ENCODE measurements at places on chromosomes 13 and 19. TPM values are rescaled to one million over a fixed set of nuclear protein-coding genes. Genes with fewer than 3 reads are reported as not detected.

- no peak for DNase-seq
Observed at GRCh38 chr13:79448413-79448812, 32.5 kb upstream of the NDFIP2 start.

GRCh38 chr19:3135961-3136683 is at the start of gene GNA15:
GNA15 (plus strand) TSS chr19:3136033; CDS start chr19:3136451, 418 bp downstream.
- DNase-seq: no peak

GRCh38 chr19:30070198-30070967 is 128.3 kb downstream of the URI1 start:
- no peak for DNase-seq

DNA sequence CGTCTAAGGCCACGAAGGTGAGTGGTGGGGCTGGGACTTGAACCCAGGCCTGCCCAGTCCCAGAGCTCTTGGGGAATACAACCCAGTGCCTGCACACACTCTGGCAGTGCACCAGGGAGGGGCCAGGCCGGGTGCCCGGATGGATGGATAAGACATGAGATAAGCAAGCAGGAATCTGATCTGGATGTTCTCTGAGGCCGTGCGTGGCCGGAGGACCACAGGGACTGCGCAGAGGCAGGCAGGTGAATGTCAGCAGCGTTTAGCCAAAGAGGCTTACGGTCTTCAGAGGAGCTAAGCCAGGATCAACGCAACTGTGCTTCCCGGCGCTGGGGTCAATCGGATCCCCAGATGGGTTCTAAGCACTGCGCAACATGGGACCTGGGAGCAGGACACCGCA is 1.5 kb downstream of the ZNF787 start:
- no peak for DNase-seq

DNA sequence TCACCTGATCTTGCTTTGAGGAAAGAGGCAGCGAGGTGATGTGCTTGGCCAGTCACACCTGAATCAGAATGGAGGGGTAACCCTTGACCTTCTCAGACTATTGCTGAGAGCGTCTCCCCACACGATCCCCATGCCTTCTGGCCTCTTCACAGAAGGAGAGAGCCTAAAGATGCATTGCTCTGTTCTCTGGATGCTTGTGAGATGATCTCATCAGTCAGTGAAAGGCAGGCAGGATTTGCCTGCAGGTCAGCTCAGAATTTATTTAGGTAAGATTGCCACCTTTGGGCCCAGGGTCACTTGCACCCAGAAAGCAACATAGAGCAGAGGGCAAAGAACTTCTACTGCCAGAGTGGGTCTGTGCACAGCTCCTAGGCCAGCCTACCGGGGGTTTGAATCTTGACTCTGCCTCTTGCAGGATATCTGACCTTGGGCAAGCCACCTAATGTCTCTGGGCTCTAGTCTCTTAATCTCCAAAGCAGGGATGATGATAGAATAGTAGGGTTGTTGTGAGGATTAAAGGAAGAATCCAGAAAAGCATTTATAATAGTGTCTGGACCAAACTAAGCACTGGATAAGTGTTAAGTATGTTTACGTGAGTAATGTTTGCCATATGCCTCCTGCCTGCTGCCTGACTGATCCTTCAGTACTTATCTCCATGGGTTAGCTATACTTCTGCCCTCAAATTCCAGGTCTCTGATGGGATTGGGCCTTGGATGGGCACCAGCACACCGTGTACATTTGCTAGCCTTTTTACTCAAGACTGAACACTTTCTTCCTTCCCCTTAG is 8.4 kb upstream of the FLT1 start:
- DNase-seq: no peak

DNA sequence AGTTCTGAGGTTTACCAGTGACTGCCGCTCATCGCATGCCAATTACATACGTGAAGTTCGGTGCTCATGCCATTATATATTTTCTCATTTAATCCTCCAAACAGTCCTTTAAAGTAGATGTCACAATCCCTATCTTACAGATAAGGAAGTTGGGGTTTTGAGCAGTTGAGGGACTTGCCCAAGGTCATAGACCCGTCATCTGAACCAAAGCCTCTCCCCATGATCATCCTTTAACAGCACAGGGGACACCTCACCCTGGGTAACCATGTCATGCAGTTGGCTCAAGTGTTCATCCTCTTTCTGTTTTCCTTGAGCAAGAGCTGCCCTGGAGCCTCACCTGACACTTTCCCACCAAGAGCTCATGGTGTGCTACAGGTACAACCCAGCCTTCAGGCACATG is 69.1 kb downstream of the HSPH1 start:
- DNase-seq: no peak

DNA sequence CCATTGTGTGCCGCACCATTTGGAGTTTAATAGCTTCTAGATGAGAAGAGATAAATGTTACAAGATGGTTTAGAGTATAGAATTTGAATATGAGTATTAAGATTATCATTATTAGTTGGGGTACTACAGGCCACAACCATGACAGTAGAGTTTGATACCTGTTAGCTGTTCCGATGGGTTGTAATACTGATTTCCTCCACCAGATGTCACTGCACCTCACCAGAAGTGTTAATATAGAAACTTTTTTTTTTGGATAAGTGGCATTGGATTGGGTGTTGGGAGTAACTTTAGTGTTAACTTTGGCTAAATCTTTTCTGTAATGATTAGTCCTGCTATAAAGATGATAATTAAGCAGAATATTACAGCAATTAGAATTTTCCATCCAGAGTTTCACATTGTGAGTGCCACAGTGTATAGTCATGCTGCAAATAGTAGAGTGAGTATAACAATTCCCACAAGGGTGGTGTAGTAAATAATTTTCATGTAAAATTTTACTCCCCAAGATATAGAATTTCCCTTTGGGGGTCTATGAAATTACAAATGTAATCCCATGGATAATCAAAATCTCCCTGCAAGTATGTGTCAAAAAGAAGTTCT is 56.3 kb downstream of the PSG3 start:
- DNase-seq: no peak

- DNase-seq: no peak
Observed at GRCh38 chr13:102839462-102839861, 6.4 kb upstream of the ERCC5 start.

DNA sequence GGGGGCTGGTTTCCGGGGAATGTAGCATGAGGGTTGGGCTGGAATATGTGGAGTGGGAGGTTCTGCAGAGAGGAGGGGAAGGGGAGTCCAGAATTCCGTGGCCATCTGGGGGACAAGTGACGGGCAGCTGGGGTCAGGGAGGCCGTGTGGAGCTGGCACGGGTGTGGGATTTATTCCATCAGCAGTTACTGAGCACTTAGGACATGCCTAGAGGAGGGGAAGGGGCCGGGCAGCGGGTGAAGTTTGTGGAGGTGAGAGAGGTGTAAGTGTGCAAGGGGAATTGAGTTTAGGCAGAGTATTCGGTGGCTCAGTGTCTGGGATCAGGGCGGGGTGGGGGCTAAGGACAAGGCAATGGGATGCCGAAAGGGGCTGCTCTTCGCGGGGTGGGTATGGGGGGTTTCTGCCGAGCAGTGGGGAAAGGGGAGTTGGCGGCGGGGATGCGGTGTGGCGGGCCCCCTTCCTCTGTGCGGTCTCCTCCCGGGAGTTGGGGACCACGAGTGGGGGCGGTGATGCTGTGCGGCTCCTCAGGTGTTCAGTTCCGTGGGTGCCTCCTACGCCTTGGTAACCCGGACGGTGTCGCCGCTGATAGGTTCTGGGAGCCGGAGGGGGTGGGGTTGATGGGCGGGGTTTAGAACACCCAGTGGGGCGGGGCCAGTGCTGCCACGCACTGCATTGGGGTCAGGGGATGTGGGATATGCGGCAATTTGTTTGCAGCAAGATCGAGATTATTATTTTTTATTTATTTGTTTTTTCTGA is 5.4 kb downstream of the CCDC61 start:
- DNase-seq: no peak

DNA sequence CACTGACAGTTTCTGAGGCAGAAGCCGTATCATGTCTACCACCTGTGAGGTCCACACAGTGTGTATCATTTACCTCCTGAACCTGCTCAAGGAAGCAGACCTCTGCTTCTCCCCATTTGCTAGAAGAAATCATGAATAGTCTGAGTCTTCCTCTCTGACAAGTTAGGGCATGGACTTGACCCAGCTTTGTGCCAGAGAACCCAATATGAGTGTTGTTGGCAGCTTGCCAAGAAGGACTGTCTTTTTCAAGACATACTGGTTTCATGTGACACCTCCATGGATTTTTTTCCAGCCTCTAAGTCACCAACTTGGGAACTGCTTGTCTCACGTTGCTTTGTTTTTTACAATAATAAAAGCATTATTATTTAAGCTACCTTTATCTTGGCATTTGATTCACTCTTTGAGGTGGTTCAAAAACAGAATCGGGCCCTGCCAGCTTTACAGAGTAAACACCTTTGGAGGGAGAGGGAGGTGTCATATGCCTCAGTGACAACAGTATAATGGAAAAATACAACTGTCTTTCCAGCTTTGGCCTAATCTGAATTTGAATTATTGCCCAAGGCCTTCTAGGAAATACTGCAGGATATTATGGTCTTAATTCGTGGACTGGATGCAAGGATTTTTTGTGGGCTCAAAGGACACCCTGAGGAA is 9.6 kb downstream of the ZNF211 start:
- DNase-seq: peak; percentile 51

ZNF506 gene
- 10.5 TPM for total RNA-seq

ZNF570 gene
- 7.3 TPM for total RNA-seq

CKAP2 gene
- total RNA-seq: 24.5 TPM

ZNF285 gene
- total RNA-seq: 5.3 TPM

RASGRP4 gene
- not detected for total RNA-seq

GRIK5 gene
- 0.38 TPM for total RNA-seq

IL17D gene
- total RNA-seq: 10.7 TPM

APOC1 gene
- 3.3 TPM for total RNA-seq

MAP4K1 gene
- 3.1 TPM for total RNA-seq
